ENCODE measurements at places on chromosomes 6 and 20.

DNA sequence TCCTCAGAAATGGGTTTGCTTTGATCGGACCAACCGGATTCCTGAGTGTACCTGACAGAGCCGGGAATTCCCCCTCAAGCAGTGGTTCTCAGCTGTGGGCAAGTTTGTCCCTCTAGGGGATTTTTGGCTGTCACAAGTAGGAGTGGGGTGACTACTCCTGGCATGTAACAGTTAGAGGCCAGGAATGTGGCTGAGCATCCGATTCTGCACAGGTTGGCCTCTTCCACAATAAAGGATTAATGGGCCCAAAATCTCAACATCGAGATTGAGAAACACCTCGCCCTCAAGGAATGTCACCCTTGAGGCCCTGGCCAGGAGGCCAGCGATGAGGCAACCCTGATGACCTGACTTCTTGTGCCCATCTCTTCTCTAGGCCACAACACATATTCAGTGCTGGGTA lies 7.9 kb downstream of the AGPAT4 start:
- DNase-seq = no peak

- no peak for DNase-seq
Observed at GRCh38 chr6:47075168-47075567, 33.0 kb upstream of the ADGRF1 start.

- DNase-seq = no peak
Observed at GRCh38 chr6:34810936-34811632, 19.2 kb downstream of the BLTP3A start.

DNA sequence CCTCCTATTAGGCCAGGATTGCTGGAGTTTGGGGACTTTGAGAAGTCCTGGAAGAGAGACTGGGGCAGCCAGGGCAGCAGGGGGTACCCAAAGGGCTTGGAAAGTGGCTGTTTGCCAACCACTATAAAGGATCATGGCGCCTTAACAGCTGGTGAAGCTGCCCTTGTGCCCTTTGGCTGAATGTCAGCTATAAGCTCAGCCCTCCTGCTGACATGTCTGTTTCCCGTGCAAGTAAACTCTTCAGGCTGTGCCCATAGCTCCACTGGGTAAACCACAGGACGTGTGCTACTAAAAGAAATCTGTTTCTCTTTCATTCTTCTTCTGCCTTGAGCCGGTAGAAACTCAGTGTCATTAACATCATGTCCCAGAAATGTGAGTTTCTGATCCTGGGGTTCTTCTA lies 97.3 kb downstream of the CAP2 start:
- no peak for DNase-seq

DNA sequence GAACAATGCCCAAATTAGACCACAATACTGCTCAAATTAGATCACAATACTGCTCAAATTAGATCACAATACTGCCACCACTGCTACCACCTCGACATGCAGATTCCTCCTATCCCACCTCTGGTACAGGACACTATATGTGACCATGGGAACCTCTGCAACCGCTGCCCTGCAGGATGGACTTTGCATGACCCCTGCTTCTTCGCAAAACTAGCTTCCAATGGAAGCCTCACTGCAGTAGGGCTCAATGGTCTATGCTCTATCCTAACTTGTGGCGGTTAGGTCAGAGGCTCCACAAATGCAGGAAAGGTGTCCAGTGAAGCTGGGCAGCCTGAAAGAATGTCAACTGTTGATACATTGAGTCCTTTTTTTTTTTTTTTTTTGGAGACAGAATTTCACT lies 7.8 kb upstream of the TXNDC5 start:
- DNase-seq = no peak

Measured in stimulated activated CD4-positive, alpha-beta T cell treated with anti-CD3 and anti-CD28 coated beads, Interleukin-1b, Interleukin-23, amount 100 ng/mL, for 1 hour (primary cell).